Fibroblast of mammary gland (primary cell): ENCODE measurements at places on chromosomes 16 and 17.

GRCh38 chr17:40561871-40562611, 3.2 kb downstream of the CCR7 start:
- no peak for DNase-seq

DNA sequence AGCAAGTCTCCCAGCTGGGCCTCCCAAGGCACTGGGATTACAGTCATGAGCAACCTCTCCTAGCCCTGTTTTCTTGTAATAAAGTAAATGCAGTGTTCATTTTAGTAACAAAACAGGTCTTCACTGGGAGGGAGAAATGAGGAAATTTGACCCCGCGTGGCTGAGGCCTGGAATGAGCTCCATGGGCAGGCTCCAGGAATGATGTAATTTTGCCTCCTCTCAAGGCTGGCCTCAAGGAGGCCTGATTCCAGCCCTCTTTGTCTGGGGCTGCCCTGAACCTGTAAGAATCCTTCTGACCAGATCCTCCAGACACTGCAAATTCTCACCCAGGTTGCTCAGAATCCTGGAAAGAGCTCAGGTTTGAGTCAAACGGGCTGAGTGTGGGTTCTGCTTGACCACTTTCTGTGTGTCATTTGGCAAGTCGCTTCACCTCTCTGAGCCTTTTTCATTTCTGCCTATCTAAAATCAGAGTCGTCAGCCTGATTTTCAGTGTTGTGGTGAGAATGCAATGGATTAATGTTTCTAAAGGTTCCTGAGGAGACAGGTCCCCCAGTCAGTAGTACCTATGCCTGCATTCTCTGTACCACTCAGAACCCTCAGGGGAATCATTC, 57.1 kb downstream of the RAB11FIP4 start:
- peak; percentile 38 for DNase-seq

GRCh38 chr17:47219621-47220475, 10.7 kb downstream of the MYL4 start:
- DNase-seq: no peak

- DNase-seq: peak; percentile 30
These were observed 25.6 kb downstream of the PIEZO1 start for GRCh38 chr16:88759245-88759975.

DNA sequence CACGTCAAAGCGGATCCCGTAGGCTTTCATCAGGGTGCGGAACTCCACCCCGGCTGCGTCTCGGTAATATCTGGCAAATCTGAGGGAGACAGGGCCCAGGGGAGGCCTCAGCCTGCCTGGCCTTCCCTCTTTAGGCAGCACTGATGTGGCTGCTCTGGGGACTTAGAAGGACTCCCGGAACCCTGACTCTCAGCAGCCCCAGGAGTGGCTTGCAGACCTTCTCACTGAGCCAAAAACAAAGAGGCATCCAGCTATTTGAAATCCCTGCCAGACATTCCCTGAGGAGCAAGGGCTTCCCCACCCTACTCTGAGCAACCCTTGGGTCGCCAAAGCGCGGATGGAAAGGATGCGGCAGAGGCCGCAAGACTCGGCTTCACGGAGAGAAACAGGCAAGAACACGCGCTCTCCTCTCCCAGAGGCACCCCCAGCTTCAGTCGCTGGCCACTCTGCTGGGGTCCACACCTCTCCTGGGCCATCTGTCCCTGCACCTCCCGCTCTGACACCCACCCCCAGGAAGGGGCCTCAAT, 7.9 kb downstream of the P2RX5 start:
- DNase-seq: no peak
